ENCODE measurements at places on chromosomes 12 and 14.

GRCh38 chr12:116662612-116663144 lies 75.2 kb downstream of the SPRING1 start:
- DNase-seq = no peak

- DNase-seq = peak; percentile 41
Observed at GRCh38 chr12:111435661-111436201, 30.0 kb downstream of the SH2B3 start.

GRCh38 chr12:106123551-106124081 lies 15.1 kb downstream of the NUAK1 start:
- no peak for DNase-seq

- peak; percentile 45 for DNase-seq
Observed at GRCh38 chr12:54417712-54418440, 1.2 kb downstream of the ITGA5 start.

- no peak for DNase-seq
Observed at GRCh38 chr14:70148911-70149595, 39.7 kb downstream of the SLC8A3 start.

All from CD4-positive, alpha-beta T cell treated with Interferon gamma for 1 hour (primary cell).